Astrocyte (in vitro differentiated cells and primary cell): ENCODE measurements at places on chromosomes 7 and 10.

- DNase-seq, result no peak
Measured at GRCh38 chr10:4742217-4742616, 83.8 kb upstream of the AKR1E2 start.

- DNase-seq, result no peak
Measured at GRCh38 chr7:2180081-2180480, 52.7 kb downstream of the MAD1L1 start.

GRCh38 chr10:110843031-110843430, 28.7 kb upstream of the PDCD4 start:
- DNase-seq, result no peak

DNA sequence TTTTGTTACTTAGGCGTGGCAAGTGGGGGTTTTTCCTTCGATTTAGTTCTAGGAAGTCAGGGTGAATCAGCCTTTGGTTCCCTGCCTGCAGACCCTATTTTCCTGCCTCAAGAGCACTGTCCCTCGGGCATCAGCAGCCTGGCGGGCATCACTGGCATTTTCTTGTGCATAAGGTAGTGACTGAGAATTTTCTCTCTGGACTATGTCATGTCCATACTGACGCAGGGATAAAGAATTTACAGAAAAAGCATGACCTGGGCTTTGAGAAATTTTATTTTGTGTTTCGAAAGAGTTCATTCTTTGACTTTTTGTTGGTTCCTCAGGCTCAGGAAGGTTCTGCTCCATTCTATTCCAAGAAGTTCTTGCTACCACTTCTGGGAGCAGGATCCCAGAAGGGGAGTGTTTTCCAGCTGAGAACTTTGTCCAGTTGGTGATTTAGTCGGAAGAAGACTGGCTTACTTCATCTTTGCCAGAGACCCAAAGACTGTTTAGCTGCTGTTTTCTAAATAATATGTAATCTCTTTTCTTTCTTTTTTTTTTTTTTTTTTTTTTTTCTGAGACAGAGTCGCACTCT, 213.9 kb upstream of the SH2B2 start:
- no peak for DNase-seq

GRCh38 chr10:52256832-52257691, 57.0 kb upstream of the DKK1 start:
- no peak for DNase-seq
